ENCODE measurements at places on chromosomes 4 and X. TPM values are rescaled to one million over a fixed set of nuclear protein-coding genes. Genes with fewer than 3 reads are reported as not detected.
A peak's percentile ranks its signal among the peaks of the same experiment; 100 is the strongest.

GRCh38 chr4:2261110-2261852 is 628 bp downstream of the MXD4 start:
- DNase-seq: no peak

The MAGEA2B gene
- total RNA-seq: not detected

GRCh38 chr4:44668526-44668925 is 9.7 kb upstream of the GUF1 start:
- no peak for DNase-seq

The GRIA3 gene
- total RNA-seq: 74.2 TPM

The CT45A2 gene
- not detected for total RNA-seq

The COMMD8 gene
- total RNA-seq: 28.1 TPM

The EDNRA gene
- total RNA-seq: 9.7 TPM

The BEX5 gene
- total RNA-seq: 47.3 TPM

The CXCL10 gene
- 0.78 TPM for total RNA-seq

The FATE1 gene
- total RNA-seq: not detected

- no peak for DNase-seq
These were observed 344.8 kb downstream of the ZNF674 start for GRCh38 chrX:46200413-46200812.

The TAF7L gene
- 0.16 TPM for total RNA-seq

- no peak for DNase-seq
These were observed 46.8 kb downstream of the SULT1B1 start for GRCh38 chr4:69713593-69713992.

GRCh38 chr4:29046186-29046585 is 1674.0 kb upstream of the PCDH7 start:
- DNase-seq: no peak

DNA sequence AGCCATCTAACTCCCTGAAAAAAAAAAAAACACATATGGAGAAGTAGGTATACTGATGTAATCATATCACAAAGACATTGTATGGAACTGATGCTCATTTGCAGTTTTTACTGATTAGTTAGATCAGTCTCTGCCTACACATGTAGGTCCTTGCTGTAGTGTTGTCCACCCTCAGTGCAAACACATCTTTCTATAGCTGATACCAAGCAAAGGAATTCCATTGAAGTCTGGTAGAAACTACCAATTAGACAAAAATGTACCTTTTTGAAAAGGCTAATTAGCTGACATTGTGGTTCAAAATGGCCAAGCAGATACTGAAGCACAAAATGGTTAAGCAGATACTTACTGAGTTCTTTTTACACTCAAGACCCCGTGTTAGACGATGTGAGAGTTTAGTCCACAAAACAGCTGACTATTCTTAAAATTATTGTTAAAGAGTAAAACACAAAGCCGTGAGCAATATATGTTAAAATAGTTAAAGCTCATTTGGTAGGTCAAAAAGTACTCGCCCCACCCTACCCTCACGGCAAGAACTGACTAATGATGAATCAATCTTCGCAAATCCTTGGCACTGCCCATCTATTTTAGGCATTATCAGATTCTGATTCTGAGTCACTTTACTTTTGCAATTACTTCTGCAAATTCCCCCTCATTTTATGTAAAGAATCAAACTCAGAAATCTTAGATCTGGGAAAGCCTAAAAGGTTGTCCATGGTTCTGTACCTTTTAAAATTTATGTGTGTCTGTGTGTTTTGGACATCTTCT is 40.4 kb downstream of the COL4A6 start:
- no peak for DNase-seq

DNA sequence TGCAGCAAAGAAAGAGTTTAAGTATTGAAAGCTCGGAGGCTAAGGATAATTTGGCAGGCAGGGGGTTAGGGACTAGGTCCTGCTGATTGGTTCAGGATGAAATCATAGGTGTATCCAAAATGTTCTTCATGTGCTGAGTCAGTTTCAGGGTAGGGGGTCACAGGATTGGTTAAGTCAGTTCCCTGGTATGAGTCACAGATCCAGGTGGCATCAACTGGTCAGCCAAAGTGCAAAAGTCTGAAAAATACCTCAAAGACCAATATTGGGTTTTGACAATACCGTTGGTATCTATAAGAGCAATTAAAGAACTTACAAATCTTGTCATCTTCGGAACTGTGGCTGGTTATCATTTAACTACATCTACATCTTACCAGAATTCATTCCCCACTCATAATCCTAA is 25.6 kb upstream of the PRDM8 start:
- DNase-seq: no peak

DNA sequence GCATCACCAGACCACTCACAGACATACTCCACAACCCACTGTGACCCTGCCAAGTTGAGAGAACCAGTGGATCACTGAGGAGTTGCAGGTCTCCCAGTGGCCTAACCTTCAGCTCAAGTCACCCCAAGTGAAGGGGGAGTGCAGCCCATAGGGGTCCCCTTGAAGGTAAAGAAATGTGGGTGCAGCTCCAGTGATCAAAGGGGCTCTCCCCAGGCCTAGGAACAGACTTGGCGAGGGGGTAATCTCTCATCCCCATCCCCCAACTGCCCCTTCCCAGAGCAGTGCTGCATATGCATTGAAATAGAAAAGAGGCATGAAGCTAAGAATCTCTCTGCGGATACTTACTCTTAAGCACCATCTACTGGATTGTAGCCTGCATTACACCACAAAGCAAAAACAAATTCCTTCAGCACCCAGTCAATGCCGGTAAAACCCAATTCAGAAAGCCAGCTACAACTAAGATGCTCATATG is 27.0 kb downstream of the MAGEE1 start:
- DNase-seq: no peak

GRCh38 chr4:146095860-146096259 is 79.7 kb upstream of the LSM6 start:
- no peak for DNase-seq

DNA sequence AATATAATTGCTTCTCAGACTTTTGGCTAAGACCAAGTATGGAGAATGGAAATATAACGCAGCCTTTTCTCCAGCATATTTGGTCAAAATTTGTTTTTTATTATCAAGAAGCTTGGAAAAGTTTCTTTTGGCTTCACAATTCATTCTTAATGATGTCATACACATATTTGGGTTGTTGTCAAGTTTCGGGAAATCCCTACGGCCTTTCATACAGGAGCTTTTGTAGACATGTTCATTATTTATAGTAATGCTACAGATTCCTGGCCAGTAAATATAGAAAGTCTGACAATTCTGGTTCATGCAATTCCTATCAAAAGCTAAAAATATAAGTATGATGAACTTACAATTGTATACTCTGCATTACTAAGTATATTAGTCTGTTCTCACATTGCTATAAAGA is 112.9 kb downstream of the IRF2 start:
- no peak for DNase-seq

DNA sequence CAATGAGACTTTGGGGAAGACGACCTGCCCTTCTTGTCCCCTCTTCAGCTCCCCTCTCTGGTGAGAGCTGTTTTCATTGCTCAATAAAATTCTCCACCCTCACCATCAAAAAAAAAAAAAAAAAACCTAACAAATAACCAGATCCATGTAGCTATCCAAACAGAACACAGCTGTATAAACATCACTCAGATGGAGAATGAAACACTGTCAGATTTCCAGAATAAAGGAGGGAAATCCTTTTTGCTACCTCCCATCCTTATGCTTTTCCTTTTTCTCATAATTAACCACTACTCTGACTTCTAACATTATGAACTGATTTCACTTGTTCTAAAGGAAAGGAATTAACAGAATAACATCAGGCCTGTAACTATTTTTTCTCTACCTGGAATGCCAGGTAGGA is 155.6 kb downstream of the PPP4R3C start:
- DNase-seq: no peak

- DNase-seq: no peak
These were observed 25.9 kb upstream of the ING2 start for GRCh38 chr4:183478926-183479325.

The CXCL1 gene
- total RNA-seq: 2.0 TPM

DNA sequence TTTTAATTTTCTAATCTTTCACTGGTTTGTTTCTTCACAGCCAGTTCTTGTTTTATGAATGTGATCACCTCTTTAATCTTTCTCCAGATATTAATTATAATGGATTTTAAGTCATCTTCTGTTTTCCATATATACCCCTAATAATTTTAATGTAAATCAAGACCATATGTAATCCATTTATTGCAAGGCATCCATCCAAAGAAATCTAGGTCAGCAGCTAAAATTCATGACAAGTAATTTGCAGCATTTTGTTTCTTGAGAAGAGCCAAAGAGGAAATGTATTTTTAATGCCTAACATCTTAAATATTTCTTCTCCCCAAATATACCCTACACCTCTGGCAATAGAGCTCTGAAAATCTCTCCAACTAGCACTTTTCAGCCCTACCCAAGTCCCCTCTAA is 81.1 kb downstream of the SUPT20HL2 start:
- DNase-seq: no peak

The SLC38A5 gene
- 26.5 TPM for total RNA-seq

- peak; percentile 40 for DNase-seq
These were observed 367.0 kb downstream of the BCOR start for GRCh38 chrX:39730662-39731329.

The ZNF185 gene
- total RNA-seq: 2.3 TPM

The CHRNA9 gene
- total RNA-seq: 0.31 TPM

DNA sequence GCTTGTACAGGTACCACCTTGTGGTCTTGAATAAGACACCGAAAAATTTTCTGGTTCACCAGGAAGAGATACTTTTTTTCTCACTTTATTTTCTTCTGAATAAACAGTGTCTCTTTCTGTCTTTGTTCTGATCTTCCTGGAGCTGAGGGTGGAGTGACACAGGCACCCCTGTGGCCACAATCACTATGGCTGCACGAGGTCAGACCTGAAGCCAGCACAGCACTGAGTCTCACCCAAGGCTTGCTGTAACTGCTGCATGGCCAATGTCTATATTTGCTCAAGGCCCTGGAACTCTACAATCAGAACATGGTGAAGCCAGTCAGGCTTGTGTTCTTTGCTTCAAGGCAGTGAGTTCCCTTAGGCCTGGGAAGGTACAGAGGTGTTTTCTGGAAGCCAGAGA is 87.2 kb downstream of the GPR174 start:
- DNase-seq: no peak

DNA sequence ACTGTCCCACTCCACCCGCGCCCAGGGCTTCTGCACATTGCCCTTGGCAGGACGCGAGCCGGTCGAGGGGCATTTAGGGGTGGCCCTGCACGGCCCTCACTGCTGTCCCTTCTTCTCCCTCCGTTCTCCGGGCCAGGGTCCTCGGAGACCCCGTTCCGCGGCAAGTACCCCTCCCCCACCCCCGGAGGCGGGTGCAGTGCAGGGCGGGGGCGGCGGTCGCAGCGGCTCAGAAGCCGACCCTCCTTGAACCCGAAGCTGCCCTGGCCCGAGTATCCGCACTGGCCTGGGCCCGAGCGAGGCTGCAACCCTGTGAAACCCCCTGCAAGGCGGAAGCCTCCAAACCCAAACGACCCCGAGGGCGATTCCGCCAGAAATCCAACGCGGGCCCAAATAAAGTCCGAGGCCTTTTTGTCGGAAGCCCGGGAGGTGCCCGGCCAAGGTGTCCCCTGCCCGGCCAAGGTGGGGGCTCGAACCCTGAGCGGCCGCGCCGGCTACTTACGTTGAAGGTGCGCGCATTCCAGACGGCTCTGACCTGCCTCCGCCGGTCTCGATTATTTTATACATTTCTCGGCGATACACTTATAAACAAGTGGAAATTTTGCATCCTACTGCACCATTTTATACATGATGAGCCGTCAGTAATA is 53.1 kb upstream of the TMEM33 start:
- DNase-seq: no peak

- no peak for DNase-seq
These were observed 1.1 kb upstream of the KLHL13 start for GRCh38 chrX:118117741-118118140.

GRCh38 chrX:7254144-7254543 is 106.2 kb upstream of the PUDP start:
- no peak for DNase-seq

DNA sequence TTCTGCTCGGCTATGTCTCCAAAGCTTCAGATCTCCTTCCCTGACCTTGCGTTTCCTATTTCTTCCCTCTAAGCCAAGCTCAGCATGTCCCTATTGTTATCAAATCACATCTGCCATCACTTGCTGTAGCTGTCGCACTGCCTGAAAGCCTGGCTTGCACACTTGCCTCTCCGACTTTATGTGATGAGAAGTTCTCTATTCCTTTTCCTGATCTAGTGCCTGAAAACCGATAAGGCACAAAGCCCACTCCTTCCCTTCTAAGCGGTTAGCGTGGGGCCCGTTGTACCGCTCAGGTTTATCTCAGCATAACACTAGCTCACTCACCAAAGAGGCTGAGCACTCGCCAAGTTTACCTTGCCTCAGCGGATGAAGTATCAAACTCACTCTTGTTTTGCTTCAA is 816 bp downstream of the NMU start:
- DNase-seq: no peak

GRCh38 chrX:107687445-107687844 is 59.1 kb downstream of the PRPS1 start:
- DNase-seq: no peak

- no peak for DNase-seq
These were observed 295.2 kb upstream of the DIAPH2 start for GRCh38 chrX:96389281-96390047.

The STARD8 gene
- total RNA-seq: 1.7 TPM

- no peak for DNase-seq
These were observed 542.6 kb downstream of the CFAP47 start for GRCh38 chrX:36462142-36462541.

The YIPF7 gene
- 6.7 TPM for total RNA-seq

The MAGEB2 gene
- total RNA-seq: not detected

GRCh38 chr4:38145741-38146140 is 185.5 kb downstream of the PTTG2 start:
- DNase-seq: no peak

DNA sequence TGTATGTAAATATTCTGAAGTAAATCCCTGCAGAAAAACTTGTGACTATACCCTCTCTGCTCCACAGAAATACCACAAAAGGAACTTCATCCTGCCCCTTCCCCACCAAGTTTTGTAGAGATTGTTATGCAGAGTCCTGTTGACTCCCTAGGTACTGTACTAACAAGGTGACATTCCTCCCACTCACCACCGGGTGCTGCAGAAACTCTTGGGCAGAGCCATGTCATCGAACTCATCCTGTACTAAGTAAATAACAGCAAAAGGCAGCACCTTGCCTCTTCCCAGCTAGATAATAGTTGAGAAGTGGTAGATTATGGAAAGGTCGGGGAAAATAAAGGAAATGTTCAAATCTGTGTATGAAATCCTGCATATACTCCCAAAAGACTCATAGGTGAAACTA is 233.3 kb downstream of the STPG2 start:
- no peak for DNase-seq

DNA sequence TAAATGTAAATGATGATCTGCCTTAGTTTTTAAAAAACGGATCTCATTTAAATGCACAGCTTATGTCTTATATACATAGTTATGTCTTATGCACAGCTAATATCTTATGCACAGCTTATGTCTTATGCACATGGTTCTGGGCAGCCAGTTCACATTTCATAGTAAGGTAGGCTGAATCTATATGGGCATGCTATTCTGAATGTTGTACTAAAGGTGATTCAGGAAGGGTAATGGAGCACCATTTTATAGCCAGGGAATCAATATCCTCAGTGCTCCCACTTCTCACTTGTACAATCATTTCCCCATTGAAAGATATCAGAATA is 77.9 kb upstream of the MID1 start:
- no peak for DNase-seq

All from occipital lobe (tissue), 3 donors.